ENCODE measurements at places on chromosomes 12 and 14.
A peak's percentile ranks its signal among the peaks of the same experiment; 100 is the strongest.

DNA sequence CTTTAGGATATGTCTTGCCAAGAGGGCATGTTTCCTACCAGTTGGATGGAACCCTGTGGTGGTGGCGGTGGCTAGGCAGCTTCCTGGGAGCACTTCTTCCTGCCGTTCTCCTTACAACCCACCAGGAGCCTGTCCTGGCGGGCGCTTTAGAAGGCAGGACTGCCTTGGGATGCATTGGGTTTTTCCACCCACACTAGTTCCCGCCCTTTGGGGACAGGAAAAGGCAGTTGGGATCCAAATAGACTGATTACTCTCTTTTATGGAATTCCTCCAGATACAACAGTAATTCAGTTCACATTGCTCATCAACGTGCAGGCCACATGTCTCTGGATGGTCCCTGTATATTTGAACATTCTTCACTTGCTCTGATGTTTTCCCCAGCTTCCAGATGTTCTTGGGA is 305.7 kb upstream of the SSTR1 start:
- DNase-seq: peak; percentile 89

- DNase-seq: no peak
These were observed 113.4 kb downstream of the ETV6 start for GRCh38 chr12:11762723-11763326.

DNA sequence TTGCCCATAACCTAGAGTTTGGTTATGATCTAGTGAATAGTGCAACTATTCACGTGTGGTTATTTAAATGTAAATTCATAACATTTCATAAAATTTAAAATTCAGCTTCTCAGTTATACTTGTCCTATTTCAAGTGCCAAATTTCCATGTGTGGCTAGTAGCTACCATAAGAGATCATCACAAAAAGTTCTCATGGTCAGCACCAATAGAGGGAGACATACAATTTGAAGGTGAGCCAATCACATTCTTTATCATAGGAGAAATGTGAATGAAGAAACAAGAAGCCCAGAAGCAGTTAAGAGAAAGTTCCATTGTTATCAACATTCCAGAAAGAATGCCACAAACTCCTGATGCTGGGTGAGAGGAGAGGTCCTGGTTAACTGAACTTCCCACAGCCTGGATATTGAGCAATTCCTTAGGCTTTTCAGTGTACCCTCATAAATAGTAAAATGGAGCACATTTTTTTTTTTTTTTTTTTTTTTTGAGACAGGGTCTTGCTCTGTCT is 892.9 kb upstream of the USP15 start:
- no peak for DNase-seq

- no peak for DNase-seq
These were observed 52.2 kb upstream of the DIO3 start for GRCh38 chr14:101508948-101509729.
